ENCODE measurements at places on chromosomes 2 and 18. TPM values are rescaled to one million over a fixed set of nuclear protein-coding genes. Genes with fewer than 3 reads are reported as not detected.

GORASP2 gene
- total RNA-seq = 70.4 TPM

FN1 gene
- 36,331 TPM for total RNA-seq

AQP12B gene
- total RNA-seq = not detected

HRH4 gene
- total RNA-seq = not detected

LRRTM4 gene
- not detected for total RNA-seq

REG1B gene
- not detected for total RNA-seq

C2orf80 gene
- not detected for total RNA-seq

CCDC93 gene
- 23.8 TPM for total RNA-seq

CNGA3 gene
- total RNA-seq = 0.51 TPM
